AML-193 (cell line): ENCODE measurements at places on chromosomes 12 and 14.

DNA sequence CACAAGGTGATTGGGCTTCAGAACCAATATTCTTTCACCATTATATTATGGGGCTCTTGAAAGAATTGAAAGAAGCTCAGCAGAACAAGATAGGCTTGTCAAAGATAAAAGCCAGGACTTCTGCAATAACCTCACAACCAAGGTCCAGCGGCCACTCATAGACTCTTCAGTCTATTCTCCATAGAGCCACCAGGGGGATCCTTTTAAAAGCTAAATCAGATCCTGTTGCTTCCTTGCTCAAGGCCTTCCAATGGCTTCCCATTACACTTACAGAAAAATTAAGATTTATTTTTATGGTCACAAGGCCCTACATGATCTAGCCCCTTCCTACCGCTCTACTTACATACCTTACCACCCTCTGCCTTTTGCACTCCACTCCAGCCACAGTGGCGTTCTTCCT lies 169.6 kb downstream of the C12orf42 start:
- DNase-seq, result no peak

DNA sequence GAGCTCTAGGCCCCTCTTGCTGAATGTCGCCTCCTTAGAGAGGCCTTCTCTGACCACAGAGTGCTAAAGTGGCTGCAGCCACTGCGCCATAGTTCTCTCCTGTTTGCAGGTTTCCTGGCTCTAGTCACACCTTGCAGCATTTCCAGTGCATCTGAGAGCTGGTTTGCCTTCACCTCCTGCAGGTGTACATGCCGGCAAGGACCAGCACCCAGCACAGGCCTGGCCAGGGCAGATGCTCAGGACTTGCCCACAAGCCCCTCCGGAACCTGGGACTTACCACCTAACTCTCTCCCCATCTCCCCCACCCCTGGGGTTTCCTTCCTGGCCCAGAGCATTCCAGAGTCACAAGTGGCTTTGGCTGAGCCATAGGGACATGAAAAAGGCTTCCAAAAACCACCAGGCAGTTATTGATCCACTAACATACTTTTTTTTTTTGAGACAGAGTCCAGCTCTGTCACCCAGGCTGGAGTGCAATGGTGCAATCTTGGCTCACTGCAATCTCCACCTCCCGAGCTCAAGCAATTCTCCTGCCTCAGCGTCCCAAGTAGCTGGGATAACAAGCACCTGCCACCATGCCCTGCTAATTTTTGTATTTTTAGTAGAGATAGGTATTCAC lies 9.1 kb downstream of the ITPK1 start:
- DNase-seq, result no peak

GRCh38 chr12:75831402-75831801 lies 200.2 kb downstream of the PHLDA1 start:
- no peak for DNase-seq

DNA sequence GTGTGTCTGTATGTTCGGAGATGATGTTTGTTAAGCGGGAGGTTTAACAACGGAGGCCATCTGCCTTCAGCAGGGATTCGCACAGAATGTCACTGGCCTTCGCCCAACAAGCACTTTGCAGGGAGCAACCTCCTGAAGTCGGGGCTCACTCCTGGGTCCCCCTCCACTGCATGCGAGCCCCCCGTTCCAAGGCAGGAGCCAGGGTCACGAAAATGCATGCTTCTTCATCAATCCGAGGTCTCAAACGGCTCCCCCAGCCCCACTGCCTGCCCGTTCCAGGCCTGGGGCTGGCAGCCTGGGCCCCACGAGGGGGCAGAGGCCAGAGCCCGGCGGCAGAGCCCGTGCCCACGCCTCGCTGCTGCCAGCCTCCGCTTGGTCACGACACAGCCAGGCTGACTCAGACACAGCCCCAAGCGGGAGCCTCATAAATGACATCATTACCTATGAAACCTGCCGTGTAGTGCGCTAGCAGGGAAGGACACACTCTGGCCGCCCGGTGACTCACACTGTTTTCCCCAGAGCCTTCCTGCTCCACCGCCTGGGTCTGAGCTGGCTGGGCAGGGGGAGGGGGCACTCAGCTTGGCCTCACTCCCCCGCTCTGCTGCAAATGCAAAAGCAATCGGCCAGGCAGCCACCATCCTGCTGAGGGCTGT lies 169.5 kb upstream of the RTL1 start:
- no peak for DNase-seq

DNA sequence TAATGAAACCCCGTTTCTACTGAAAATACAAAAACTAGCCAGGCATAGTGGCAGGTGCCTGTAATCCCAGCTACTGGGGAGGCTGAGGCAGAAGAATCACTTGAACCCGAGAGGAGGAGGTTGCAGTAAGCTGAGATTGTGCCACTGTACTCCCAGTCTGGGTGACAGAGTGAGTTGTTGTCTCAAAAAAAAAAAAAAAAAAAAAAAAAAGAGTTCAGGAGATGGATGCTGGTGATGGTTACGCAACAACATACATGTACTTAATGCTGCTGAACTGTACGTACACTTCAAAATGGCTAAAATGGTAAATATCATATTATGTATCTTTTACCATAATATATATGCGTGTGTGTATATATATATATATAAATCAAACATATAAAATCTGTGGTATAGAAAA lies 29.0 kb downstream of the ACTN1 start:
- DNase-seq, result peak; percentile 57

- DNase-seq, result no peak
Measured at GRCh38 chr12:111446631-111447570, 41.2 kb downstream of the SH2B3 start.

- no peak for DNase-seq
Measured at GRCh38 chr12:99390707-99391106, 256.8 kb upstream of the GARIN6 start.

- DNase-seq, result no peak
Measured at GRCh38 chr14:20262642-20263128, 23.6 kb downstream of the OR11H4 start.

DNA sequence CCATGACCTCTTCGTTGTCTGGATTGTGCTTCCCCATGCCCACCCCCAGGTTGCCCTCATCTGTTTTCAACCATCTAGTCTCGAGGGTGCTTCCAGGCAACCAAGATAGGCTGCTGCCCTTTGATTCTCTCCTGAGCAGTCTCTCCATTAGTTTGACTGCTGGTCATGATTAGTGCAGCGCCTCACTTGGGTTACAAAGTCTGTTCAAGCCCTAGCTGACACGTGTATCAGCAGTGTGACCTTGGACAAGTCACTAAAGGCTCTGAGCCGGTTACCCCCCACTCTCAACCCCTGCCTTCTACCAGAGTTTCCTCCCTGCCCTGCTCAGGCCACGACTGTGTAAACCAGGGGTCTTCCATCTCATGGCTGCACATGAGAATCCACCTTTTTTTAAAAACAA lies 185.3 kb upstream of the PWP1 start:
- no peak for DNase-seq

GRCh38 chr12:113098441-113099028 lies 37.0 kb downstream of the RASAL1 start:
- peak; percentile 12 for DNase-seq

DNA sequence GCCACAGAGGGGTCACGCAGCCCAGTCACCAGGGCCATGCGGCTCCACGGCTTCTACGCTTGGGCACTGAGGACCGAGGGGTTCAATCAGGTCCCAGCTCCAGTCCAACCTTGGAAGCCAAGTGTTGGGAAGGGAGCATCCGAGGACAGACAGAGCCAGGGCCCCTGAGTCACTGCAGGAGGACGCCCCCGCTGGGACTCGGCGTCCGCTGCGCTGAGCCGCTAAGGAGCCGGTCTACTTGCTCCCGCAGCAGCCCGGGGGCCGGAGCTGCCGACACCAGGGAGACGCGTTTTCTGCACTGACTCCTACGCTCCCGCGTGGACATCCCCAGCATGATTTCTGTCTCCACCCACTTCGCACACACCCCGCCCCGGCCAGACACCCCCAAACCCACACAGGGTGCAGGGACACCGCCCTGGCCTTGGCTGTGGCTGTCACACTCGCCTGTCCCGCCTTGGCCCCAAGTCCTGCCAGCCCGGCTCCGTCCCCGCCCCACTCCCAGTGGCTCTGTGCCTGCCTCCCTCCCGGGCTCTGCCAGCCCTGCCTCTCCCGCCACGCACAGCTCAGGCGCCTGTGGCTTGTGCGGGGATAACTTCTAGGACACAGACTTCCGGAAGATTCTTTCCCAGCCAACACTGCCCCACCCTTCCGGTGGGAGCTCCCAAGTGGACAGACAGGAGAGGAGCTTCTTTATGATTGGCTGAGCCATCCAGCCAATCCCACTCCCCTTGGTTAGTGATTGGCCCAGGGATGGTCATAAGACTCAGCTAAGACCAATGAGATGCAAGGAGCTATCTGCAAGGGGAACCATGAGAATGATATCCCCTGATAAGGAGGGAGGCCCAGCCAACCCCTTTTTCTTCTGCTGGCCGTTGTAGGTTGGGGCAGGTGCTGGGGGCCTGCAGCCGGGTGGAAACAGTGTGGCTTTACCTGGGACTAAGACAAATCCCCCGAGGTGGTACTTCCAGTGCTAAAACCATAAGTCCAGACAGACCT lies 118.9 kb upstream of the SFSWAP start:
- no peak for DNase-seq

DNA sequence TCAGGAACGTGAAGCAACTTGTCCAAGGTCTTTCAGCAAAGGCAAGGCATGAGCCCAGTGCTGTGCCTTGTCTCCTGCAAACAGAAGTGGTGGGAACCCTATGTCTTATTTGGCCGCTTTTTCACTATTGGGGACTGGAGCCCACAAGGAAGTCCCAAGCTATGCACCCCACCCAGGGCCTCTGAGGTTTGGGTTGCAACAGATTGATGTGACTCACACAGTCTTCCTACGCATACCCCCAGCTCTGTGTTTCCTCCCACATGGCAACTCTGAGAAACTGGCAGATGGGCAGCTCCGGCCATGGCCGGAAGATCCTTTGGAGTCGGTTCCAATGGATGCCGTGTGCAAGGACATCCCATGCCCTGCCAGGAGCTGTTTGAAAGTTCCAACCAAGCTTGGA lies 28.3 kb upstream of the CMKLR1 start:
- DNase-seq, result no peak

DNA sequence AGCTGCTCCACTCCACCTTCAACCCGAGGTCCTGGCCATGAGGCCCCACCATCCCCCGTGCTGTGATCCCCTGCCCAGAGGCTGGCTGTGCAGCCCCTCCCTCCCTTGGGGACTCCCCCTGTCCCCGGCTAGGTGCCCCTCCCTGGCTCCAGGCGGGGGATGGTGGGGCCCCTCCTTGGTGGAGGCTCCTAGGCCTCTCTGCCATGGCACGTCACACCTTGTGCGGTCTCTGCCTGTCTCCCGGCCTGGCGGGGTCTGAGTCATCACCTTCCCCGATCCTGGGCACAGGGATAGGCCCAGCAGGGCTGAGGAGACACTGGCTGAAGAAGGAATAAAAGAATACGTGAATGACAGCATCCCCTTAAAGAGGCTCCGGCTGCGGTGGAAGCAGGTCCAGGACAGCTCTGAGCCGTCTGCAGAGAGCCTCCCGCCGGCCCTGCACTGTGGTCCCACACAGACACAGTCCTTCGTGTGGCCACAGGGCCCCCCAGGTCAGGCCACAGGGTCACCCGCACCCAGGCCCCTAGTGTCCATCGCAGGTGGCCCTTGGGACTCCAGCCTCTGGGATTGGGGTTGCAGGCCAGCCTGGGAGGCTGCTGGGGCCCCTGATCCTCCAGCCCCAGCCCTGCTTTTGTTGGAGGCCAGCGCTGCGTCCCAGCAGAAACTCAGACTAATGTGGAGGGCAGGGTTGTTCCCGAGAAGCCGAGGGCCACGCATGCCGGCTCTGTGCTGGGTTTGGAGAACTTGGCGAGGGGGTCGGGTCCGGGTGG lies 43.6 kb downstream of the KIF26A start:
- DNase-seq, result no peak

GRCh38 chr12:33484161-33484560 lies 44.5 kb upstream of the SYT10 start:
- DNase-seq, result no peak

GRCh38 chr12:105783983-105784947 lies 354.5 kb downstream of the NUAK1 start:
- DNase-seq, result no peak

GRCh38 chr14:28483506-28483905 lies 283.1 kb upstream of the FOXG1 start:
- no peak for DNase-seq

- no peak for DNase-seq
Measured at GRCh38 chr12:93954166-93955112, 193.9 kb upstream of the PLXNC1 start.

DNA sequence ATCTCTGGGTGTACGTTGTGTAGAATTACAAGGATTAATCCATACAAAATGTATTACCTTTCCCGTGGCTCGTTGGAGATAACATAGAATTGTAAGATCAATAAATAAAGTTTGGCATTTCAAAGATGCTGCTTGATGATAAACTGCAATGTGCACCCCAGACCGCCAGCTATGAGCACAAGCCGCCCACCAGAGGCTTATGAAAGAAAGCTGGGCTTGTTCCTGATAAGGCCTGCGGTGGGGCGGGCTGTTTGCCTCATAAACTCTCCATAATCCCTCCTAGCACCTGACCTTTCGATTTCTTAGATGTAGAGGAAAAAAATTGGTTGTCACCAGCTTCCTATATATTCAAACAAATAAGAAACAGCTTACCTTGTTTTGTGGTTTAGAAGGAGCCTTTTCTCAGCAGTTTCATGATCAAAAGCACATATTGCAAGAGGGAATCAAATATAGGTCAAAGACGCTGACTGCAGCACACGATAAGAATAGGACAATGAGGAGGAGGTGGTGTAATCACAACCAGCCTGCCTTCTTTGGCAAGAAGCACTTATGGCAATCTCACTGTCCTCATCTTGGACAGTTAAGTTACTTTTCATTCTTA lies 293.6 kb downstream of the RMST start:
- no peak for DNase-seq

DNA sequence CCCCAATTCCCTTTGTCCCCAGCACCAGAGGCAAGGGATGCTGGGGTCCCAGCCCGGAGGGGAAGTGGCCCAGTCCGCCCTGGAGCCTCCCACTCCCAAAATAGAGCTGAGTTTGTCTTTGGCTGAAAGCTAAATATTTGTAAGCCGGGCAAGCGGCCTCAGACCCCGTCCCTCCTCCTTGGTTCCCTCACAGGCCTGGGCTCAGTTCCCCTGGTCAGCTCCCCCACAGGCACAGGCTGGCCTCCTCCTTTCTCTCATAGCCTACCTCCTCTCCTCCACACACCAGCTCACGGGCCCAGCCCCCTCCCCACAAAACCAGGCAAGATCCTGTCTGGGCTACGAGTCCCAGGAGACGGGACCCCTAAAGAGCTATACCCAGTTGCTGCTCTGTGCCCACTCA lies 1.3 kb downstream of the SP7 start:
- DNase-seq, result no peak

DNA sequence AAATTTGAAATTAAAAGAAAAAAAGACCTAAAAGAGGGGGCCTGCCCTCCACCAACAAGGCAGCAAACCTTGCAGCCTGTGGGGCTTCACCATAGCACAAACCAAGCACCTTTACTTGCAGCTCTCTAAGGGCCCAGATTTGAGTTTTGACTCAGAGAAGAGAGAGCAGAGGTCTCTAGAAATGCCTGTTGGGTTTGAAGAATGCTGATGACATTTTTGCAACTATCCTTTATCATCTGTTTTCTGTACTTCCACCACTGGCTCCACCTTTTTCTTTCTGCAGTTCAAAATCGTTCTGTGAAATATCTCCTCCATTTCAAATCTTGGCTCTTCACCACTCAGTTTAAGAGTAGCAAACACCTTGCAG lies 83.8 kb upstream of the HMGA2 start:
- no peak for DNase-seq

GRCh38 chr14:101927859-101928258 lies 36.5 kb upstream of the DYNC1H1 start:
- DNase-seq, result no peak
